ENCODE measurements at places on chromosomes 1 and 21. TPM values are rescaled to one million over a fixed set of nuclear protein-coding genes. Genes with fewer than 3 reads are reported as not detected.

The ARHGEF10L gene
- total RNA-seq, result 12.8 TPM

- DNase-seq, result no peak
These were observed 238.1 kb downstream of the LRRC40 start for GRCh38 chr1:69967245-69967766.

The FAM3B gene
- total RNA-seq, result not detected

The RNF2 gene
- 8.1 TPM for total RNA-seq

DNA sequence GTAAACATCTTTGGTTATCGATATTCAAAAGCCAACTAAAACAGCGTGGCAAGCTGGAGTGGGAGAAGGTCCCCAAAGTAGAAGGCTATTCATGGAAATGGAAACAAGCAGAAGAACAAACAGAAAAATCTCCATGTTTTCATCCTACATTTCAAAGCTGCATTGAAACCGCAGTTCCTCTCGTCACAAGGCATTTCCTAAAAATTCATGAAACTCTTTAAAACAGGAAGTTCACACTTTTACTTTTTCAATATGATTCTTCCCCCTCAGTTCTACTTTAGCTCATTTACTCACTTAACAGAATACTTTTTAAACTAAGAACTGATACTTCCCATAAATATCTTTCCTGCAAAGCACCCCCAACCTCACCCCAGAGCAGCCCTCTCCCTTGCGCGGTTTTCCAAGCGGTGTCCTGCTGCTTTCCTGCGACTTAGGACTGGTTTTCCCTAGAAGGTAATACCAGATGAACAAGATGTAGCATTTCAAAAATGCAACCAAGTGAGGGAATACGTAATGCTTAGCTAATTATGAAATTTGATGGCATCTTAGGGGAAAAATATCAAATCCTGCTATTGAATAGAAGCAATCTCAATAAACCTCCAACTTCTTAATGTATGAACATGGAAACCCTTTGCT, 228.3 kb upstream of the PKN2 start:
- no peak for DNase-seq

The TTC24 gene
- total RNA-seq, result not detected

- DNase-seq, result no peak
These were observed 237.8 kb downstream of the TRABD2B start for GRCh38 chr1:47759251-47759935.

The DFFB gene
- total RNA-seq, result 11.9 TPM

GRCh38 chr1:88802404-88802803, 89.0 kb downstream of the GTF2B start:
- no peak for DNase-seq

GRCh38 chr1:109240158-109241152, 8.9 kb upstream of the CELSR2 start:
- no peak for DNase-seq

The SHCBP1L gene
- not detected for total RNA-seq

DNA sequence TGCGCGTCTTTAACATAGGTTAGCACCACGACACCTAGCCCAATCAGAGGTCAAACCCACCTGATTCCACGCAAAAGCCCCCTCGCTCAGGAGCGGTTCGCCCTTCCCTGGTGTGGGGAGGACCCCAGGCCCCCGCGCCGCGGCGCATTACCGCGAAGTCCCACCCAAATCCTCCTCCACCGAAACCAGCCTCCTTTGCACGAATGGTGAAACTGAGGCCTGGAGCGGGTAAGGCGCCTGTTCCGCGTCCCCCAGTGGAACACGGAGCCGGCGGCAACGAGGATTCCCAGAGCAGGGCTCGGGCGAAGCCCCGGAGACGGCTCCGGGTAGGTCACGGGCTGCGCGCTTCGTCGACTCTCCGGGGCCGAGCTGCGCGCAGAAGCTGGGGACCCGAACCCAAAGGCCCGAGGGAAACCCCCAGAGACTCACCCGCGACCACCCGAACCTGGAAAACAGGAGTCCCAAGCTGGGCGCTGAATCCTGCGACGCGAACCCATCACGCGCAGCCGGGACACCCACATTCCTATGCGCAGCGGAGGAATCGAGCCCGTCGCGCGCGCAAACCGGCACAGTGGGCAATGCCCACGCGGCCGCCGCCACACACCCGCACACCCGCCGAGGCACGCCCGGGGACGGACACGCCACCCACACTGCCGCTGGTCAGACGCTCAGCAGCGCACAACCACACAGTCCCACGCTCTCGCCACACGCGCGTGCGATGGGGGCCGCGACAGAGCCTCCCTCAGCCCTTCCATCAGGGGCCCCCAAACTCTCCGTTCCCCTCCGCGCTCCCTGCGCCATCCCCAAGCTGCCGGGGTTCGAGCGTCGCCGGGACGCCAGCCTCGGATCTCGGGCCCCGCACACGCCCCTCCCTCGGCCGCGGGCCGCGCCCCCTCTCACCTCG, 507 bp downstream of the GLIS1 start:
- DNase-seq, result no peak

DNA sequence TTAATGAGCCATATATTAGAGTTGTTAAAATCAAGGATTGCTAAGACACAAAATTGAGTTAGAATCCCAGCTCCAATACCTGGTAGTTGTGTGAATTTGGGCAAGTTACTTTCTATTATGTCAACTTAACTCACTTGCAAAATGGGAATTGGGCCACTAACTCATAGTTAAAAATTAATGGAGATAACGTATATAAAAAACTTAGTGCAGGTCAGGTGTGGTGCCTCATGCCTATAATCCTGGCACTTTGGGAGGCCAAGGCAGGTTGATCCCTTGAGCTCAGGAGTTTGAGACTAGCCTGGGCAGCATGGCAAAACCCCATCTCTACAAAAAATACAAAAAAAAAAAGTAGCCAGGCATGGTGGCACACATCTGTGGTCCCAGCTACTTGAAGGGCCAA, 57.5 kb downstream of the SRSF11 start:
- no peak for DNase-seq

DNA sequence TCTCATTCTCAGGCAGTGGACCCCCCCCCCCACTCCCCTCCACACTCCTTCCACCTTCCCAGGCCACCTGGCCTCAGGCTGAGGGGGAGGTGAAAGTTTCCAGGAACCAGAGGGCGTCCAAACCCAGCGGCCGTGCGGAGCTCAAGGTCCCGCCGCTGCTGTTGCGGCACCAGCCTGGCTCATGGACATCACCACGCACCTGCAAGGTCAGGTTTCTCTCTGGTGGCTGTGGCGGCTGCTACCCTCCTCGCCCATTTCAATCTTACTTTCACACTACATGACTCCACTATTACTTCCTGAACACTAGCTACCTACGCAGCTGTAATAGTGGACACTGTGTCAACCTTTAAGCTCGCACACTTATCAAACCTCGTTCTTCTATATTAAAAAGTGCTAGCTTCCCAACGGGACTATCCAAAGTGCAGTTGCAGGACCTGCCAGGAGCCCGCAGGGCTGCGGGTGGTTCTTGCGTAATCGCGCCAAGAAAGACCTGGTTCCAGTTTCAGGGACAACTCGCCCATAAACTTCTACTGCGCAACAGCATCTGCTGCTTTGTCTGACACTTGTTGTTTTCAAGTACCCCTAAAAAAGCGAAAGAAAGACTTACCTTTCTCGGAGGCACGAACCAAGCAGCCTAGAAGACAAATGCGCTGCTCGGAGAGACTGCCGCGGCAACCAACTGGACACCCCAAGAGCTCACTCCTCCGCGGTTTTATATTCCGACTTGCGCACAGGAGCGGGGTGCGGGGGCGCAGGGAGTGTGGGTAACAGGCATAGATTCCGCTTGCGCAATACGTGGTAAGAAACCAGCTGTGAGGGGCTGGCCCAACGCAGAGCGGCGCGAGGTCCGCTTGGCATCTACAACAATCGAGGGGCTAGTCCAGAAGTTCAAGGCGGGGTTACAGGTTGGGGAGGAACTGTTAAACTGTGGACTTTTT, at the start of gene DIRAS3:
Gene DIRAS3 (minus strand): TSS at position 687 of the 938 bp plus-strand sequence. CDS start 3,330 bp downstream, outside the sequence.
- DNase-seq, result peak; percentile 11

DNA sequence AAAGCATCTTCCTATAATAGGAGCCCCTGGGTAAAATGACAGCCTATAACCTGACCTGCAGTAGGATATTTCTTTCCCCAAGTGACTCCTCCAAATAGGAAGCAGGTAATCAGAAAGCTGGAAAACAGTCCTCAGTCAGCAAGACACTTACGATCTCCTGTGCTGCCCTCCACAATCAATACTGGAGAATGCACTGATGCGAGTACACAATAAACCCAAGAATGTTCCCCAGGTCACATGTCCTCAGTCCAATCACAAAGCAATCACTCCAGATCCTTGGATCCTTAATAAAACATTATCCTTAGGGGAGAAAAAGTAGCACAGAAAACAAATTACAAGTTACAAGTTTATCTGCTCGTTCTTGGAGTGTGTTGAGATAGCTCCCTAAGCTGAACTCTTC, 233.1 kb downstream of the SLC45A1 start:
- DNase-seq, result no peak

GRCh38 chr1:81801651-81802456, 1.1 kb downstream of the ADGRL2 start:
- DNase-seq, result peak; percentile 48

The NT5C1A gene
- total RNA-seq, result not detected

The CRYAA gene
- not detected for total RNA-seq

DNA sequence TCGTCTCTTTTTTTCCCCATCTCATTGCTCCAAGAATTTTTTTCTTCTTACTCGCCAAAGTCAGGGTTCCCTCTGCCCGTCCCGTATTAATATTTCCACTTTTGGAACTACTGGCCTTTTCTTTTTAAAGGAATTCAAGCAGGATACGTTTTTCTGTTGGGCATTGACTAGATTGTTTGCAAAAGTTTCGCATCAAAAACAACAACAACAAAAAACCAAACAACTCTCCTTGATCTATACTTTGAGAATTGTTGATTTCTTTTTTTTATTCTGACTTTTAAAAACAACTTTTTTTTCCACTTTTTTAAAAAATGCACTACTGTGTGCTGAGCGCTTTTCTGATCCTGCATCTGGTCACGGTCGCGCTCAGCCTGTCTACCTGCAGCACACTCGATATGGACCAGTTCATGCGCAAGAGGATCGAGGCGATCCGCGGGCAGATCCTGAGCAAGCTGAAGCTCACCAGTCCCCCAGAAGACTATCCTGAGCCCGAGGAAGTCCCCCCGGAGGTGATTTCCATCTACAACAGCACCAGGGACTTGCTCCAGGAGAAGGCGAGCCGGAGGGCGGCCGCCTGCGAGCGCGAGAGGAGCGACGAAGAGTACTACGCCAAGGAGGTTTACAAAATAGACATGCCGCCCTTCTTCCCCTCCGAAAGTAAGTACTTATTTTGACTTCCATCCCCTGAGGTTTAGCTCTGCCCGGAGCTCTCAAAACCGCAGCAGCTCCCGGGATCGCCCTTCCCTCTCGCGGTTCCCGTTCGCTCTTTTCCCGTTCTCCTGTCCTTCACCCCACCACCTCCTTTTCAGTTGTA, 1.5 kb downstream of the TGFB2 start:
- DNase-seq, result no peak

- no peak for DNase-seq
These were observed 44.9 kb downstream of the ACOT7 start for GRCh38 chr1:6348511-6349191.

The SLC9C2 gene
- not detected for total RNA-seq

DNA sequence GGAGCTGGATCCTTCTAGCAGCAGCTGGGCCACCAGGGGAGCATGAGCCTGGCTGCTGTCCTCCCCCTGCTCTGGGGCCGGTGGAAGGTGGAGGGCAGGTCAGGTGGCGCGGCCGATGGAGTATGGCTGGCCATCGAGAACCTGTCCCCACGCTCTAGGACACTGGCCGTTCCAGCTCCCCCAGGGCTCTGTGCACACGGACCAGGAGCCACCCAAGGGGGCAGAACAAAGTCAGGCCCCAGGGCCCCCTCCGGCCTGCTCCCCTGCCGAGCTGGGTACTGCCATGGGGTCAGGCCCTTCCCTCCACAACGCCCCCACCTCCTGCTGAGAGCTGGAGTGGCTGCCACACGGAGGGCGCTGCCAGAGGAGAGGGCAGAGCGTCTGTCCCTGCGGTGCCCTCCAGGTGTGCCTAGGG, 4.5 kb upstream of the PLCH2 start:
- DNase-seq, result no peak

GRCh38 chr1:94854458-94855306, 34.5 kb downstream of the SLC44A3 start:
- peak; percentile 88 for DNase-seq

The EFHD2 gene
- total RNA-seq, result 169 TPM

DNA sequence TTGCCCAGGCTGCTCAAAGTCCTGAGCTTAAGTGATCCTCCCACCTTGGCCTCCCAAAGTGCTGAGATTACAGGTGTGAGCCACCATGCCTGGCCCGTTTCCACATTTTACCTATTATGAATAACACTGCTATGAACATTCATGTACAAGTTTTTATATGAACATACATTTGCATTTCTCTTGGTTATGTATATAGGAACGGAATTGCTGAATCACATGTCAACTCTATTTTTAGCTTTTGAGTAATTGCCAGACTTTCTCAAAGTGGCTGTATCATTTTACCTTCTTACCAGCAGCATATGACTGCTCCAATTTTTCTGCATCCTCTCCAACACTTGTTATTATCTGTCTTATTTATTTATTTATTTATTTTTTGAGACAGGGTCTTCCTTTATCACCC, 2.7 kb downstream of the SPATA21 start:
- no peak for DNase-seq

The KPRP gene
- total RNA-seq, result not detected

- DNase-seq, result no peak
These were observed 27.7 kb upstream of the HAO2 start for GRCh38 chr1:119340861-119341261.

The FMOD gene
- 0.66 TPM for total RNA-seq

GRCh38 chr1:241074507-241074906, 282.5 kb downstream of the RGS7 start:
- DNase-seq, result no peak

The SRGAP2B gene
- 58.2 TPM for total RNA-seq

GRCh38 chr21:42009018-42009830, 936 bp downstream of the ZBTB21 start:
- peak; percentile 76 for DNase-seq

GRCh38 chr1:185244015-185244747, 72.9 kb downstream of the IVNS1ABP start:
- peak; percentile 79 for DNase-seq

The BEST4 gene
- not detected for total RNA-seq

The TENT5C gene
- total RNA-seq, result 0.53 TPM

The MEX3A gene
- total RNA-seq, result 0.13 TPM

DNA sequence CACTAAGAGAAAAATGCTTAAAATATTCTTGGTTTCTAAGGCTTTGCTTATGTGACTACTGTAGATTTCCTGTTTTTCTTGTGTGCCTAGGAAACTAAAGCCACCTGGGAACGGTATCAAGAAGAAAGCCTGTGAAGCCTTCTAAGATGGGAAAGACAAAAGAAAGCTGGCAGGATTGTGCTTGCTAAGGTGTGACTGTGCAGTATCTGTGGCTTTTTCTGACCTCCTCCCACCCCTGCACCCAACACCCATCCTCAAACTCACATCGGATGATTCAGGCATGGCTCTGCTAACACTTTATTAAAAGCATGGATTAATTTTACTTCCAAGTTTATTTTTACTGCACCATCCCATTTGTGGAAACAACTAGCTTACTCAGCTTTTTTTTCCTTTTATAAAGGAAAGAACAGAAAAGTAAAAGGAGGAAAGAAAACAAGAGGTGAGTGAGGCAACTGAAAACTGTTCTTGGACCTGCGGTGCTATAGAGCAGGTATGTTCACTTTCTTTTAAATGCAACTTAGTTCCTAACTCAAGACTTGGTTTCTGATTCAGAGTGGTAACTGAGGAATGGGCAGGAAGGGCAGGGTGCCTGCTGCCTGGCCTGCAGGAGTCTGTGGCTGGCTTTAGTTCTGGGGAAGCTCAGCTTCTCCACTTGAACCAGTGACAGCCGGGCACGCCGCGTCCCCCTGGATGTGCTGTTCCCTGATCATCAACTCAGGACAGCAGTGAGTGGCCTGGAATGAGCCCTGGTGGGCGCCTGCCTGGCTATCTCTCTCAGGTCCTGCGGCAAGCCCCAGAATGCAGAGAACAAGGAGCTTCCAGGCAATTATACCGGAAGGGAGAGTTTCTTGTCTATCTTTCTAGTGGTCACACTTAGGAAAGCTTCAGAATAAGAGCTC, at the start of gene GBP6:
Gene GBP6 (plus strand): TSS at position 422 of the 899 bp plus-strand sequence. CDS start 4,493 bp downstream, outside the sequence.
- DNase-seq, result no peak

Data from SJSA1 (cell line).